ENCODE measurements at places on chromosomes 1 and 21.

GRCh38 chr1:63873751-63874150 is 99.9 kb downstream of the ROR1 start:
- no peak for DNase-seq

- no peak for DNase-seq
These were observed 50.9 kb downstream of the SLC37A1 start for GRCh38 chr21:42564561-42564971.

- DNase-seq = no peak
These were observed 121.8 kb upstream of the ERG start for GRCh38 chr21:38619992-38620479.

DNA sequence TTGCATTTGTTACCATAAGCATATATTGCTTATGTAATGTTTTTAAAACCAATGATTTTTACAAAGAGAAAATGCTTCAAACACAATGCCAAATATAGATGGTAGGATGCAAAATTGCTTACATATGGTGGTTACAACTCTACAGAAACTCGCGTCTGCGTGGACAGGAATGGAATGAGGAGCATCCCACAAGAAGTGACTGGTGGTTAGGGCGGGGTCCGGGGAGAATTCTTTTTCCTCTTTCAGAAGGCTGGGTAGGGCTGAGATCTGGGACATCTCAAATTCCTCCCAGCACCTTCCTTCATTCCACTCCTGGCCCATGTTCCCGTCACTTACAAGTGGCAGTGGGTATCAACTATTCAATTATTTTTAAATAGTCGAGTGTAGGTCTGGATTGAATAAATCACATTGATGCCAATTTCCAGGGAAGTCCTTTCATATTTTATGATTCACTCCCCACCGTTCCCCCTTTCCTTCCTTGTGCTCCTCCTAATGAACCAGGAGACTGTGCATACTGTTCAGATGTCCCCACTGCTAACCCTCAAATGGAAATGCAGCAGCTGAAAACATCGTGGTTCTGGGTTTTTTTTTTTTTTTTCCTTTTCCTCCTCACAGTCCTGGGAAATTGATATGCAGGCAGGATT is 174.5 kb upstream of the POU3F1 start:
- no peak for DNase-seq

DNA sequence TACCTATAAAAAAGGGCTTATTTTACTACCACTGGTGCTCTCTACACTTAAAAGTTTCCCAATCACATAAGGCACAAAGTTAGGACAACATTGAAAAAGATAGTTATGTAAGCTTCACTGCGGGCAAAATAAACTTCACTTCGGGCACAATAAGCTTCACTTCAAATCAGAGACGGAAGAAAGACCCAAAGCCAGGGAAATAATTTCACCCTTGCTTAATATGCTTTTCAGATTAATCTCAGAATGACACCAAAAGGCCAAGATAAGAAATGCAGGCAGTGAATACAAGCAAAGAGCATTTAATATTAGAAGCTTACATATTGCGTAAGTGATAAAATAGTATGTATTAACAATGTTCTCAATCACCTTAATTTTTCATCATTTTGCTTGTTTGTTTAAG is 444.2 kb downstream of the SETD4 start:
- DNase-seq = peak; percentile 73

DNA sequence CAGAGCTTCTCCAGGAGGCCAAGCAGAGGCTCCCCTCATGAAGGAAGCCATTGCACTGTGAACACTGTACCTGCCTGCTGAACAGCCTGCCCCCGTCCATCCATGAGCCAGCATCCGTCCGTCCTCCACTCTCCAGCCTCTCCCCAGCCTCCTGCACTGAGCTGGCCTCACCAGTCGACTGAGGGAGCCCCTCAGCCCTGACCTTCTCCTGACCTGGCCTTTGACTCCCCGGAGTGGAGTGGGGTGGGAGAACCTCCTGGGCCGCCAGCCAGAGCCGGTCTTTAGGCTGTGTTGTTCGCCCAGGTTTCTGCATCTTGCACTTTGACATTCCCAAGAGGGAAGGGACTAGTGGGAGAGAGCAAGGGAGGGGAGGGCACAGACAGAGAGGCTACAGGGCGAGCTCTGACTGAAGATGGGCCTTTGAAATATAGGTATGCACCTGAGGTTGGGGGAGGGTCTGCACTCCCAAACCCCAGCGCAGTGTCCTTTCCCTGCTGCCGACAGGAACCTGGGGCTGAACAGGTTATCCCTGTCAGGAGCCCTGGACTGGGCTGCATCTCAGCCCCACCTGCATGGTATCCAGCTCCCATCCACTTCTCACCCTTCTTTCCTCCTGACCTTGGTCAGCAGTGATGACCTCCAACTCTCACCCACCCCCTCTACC is 19.1 kb downstream of the CSF1 start:
- no peak for DNase-seq

DNA sequence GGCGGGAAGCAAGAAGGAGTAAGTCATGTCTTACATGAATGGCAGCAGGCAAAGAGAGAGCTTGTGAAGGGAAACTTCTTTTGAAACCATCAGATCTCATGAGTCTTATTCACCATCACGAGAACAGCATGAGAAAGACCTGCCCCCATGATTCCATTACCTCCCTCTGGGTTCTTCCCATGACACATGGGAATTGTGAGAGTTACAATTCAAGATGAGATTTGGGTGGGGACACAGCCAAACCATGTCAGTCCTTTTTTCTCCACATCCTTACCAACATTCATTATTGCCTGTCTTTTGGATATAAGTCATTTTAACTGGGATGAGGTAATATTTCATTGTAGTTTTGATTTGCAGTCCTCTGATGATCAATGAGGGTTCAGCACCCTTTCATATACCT is 81.0 kb downstream of the DIRAS3 start:
- DNase-seq = no peak

DNA sequence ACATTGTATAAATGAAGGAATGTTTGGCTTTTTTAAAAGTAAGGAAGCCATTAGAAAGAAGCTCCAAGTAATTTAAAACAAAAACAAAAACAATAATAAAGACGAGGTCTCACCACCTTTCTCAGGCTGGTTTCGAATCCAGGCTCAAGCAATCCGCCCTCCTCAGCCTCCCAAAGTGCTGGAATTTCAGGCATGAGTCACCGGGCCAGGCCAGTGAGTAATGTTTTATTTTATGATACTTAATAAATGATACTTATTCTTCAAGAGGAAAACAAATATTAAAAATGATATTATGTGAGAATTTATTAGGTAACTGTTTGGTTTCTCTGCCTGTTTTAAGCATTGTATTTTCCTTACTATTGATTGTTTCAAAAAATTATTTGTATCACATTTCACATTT is 201.4 kb upstream of the BRINP3 start:
- DNase-seq = no peak

GRCh38 chr21:45874716-45875415 is 106.7 kb upstream of the COL6A1 start:
- no peak for DNase-seq

GRCh38 chr1:3241236-3241550 is 172.2 kb downstream of the PRDM16 start:
- no peak for DNase-seq

- DNase-seq = no peak
These were observed 67.9 kb downstream of the ATP5PO start for GRCh38 chr21:33847588-33848248.

DNA sequence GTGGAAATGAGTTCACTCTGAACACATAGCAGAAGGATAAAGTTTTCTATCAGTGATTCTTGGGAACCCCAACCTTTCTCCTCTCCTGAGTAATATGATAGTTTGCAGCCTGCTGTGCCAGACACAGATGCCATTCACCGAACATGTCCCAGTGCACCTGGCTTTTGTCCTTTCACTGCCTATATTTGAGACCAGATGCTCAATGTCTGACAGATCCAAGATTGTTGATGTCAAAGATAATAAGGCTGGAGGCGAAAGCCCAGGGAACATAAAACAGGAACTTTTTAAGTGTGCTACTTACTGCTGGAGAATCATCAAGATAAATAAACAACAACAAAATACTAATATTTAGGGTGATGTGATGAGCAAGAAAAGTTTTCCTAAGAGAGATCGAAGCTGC is 139.3 kb downstream of the TIAM1 start:
- DNase-seq = no peak

DNA sequence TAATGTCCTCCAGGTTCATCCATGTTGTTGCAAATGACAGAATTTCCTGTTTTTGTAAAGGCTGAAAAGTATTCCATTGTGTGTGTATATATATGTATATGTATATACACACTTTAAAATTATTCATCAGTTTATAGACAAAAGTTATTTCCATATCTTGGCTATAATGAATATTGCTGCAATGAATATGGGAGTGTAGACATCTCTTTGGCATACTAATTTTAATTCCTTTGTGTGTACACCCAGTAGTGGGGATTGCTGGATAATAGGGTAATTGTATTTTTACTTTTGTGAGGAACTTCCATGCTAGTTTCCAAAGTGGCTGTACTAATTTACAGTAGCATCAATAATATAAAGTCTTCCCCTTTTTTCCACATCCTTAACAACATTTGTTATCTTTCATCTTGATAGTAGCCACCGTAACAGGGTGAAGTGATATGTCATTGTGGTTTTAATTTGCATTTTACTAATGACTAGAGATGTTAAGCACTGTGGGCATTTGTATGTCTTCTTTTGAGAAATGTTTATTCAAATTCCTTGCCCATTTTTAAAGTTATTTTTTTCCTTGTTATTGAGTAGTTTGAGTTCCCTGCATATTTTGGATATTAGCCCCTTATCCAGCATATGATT is 243.0 kb downstream of the PDE4B start:
- DNase-seq = peak; percentile 55

DNA sequence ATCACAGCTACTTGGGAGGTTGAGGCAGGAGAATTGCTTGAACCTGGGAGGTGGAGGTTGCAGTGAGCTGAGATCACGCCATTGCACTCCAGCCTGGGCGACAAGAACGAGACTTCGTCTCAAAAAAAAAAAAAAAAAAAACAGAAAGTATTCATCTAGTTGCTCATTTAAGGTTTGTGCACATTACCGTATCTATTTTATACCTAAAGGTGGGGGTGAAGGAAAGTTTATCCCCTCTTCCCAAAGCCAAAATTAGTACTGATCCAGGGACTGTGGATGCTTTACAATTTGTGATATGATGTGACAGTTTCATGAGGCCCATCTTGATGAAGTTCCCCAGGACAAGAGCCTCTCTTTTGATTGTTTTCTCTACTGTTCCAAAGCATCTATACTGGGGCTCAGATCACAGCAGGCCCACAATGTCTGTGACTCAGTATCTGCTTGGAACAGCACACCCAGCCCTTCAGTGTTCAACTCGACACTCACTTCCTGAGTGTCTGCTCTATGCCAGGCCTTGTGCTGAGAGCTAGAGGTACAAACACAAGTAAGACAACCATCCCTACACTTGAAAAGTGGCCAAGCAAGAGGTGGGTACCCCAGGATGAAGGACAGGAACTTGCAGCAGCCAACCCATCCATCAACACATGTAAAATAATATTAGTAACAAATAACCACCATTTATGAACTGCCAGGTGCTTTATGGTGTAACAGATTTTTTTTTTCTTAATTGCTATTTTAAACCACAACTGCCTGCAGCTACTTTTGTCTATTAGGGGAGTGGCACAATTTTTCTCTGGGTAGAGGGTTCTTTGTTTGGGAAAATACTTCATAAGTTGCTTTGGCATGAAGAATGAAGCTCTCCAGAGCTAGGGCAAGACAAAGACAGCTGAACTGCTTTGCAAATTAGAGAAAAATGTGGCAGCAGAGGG is 29.0 kb upstream of the KHDRBS1 start:
- DNase-seq = no peak

DNA sequence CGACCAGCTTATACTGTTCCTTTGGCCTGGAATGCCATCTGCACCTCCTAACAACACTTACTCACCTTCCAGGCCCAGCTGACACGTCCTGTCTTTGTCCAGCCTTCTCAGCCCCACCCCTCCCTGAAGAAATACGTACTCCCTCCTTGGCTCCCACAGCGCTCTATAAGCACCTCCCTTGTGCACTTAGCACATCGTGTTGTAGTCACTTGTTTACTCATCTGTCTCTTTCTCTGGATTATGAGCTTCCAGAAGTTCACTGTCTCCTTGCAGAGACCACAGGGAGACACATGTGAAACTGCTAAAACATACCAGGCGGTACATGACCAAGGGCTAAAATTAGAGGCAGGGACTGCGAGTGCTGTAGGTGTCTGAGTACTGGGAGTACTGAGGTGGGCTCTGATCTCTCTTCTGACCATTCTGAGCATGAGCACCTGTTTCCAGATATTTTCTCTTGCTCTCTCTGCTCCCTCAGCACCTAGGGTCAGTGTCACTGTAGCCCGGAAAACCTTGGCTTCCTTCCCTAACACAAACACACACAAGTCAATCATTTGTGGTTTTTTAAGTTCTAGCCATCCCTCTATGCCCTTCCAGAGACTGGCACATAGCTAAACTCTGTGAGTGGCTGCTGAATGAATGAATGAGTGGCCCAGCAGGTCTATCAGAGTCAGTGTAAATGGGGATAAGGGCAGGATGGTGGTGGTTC is 5.1 kb downstream of the DCST1 start:
- DNase-seq = no peak

GRCh38 chr1:158945061-158945460 is 13.7 kb downstream of the PYHIN1 start:
- no peak for DNase-seq

GRCh38 chr21:34870246-34870645 is 178.9 kb downstream of the RUNX1 start:
- no peak for DNase-seq

GRCh38 chr1:201939148-201939547 is 7.2 kb downstream of the LMOD1 start:
- DNase-seq = no peak

Measured in hematopoietic multipotent progenitor cell (in vitro differentiated cells).